ENCODE measurements at places on chromosomes 12 and 14.

DNA sequence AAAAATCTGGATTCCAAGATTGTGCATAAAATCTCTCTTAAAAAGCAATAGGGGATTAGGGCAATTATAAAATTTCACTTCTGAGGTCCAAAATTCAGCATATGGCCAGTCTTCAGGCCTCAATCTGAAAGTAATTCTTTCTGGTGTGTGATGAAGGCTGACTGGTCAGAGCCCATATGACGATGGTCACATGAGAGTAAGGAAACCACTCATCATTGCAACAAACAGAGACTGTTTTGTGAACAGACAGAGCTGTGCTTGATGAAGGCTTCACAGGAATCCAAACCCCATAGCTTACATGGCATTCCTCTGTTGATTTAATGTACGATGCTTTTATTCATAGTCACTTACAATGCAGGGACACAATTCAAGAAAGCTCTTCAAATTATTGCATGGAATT, 238.1 kb downstream of the APAF1 start:
- DNase-seq: no peak

GRCh38 chr12:68932128-68932960, 627 bp downstream of the CPM start:
- DNase-seq: no peak

DNA sequence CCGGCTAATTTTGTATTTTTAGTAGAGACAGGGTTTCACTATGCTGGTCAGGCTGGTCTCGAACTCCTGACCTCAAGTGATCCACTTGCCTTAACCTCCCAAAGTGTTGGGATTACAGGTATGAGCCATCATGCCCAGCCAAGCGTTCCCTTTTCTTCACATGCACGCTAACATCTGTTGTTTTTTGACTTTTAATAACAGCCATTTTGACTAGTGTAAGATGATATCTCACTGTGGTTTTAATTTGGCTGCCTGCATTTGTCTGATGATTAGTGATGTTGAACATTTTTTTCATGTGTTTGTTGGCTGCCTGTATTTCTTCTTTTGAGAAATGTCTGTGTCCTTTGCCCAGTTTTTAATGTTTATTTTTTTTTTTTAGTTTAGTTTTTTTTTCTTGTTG, 10.2 kb upstream of the YARS2 start:
- no peak for DNase-seq

DNA sequence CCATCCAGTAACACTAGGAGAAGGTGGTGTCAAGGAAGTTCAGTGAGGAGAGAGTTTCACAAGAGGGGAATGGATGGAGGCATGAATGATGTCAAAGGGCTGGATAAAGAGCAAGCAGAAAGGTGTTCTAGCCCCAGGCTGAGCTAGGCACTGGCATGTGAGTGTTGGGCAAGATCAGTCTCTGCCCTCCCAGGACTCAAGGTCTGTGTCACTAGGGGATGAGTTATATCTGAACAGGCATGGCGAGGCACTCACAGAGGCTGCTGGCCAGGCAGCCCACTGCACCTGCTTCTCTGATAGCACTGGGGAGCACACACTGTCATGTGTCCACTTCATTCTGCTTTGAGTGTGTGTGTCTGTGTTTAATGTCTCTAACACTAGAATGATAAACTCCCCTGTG, 903.8 kb downstream of the BCL11B start:
- no peak for DNase-seq

- no peak for DNase-seq
Observed at GRCh38 chr14:106807493-106807892, 1281.1 kb downstream of the TMEM121 start.

DNA sequence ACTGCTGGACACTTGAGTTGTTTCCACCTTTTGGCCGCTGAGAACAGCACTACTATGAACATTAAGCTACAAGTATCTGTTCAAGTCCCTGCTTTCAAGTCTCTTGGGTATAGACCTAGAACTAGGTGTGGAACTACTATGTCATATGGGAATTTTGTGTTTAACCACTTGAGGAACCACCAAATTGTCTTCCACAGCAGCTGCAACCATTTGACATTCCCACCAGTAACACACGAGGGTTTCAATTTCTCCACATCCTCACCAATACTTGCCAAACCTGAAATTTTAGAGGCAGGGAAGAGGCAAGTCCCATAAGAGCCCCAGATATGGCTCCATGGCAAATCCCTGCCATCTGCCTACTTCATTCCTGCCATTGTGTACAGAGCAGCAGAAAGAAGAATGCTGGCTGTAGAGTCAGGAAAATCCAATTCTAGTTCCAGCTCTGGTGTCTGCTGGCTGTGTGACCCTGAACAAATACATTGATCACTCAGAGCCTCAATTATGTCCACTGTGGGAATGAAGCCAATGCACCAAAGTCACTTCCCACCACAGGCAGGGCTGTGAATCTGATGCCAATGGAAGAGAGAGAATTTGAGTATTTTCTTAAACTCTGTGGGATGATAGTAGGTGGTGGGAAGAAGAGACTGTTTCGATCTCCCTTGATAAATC, 17.8 kb downstream of the PITPNM2 start:
- no peak for DNase-seq

GRCh38 chr14:44586910-44587309, 79.8 kb upstream of the FSCB start:
- peak; percentile 70 for DNase-seq

- DNase-seq: no peak
Observed at GRCh38 chr14:100147181-100147631, 12.2 kb downstream of the DEGS2 start.

DNA sequence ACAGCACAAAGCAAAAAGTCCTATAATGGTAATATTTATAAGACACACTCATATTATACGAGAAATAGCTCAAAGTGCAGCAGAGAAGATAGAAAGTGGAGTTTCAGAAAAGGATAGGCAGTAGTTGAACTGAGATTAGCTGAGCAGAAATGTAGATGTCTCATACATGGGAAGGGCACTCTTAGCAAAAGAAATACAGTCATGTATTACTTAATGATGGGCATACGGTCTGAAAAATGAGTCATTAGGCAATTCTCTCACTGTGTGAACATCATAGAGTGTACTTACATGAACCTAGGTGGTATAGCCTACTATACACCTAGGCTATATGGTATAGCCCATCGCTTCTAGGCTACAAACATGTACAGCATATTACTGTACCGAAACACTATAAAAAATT, 671.3 kb downstream of the RPS29 start:
- DNase-seq: no peak

GRCh38 chr12:4471256-4471655, 25.6 kb upstream of the FGF6 start:
- DNase-seq: no peak

DNA sequence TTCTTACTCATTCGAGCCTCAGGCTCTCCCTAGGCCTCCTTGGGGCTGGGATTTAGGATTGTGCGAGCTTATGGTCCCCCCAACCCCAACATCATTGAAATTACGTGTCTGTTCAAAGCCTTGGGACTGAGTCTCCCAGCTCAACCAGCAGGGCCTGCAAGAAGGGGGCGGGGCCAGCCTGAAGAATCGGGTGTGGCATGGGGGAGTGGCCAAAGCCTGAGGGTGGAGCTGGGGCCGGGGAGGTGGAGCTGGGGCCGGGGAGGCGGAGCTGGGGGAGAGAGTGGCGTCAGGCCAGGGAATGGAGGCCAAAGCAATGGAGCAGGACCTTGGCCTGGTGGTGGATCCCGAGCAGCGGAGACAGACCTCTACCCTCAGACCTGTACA, 24.3 kb upstream of the HSPB8 start:
- DNase-seq: no peak

Measured in NCI-H1436 treated with DMSO at 0.1 percent for 48 hours (cell line).